Endodermal cell (in vitro differentiated cells): ENCODE measurements at places on chromosomes 12 and 14.

GRCh38 chr14:72714094-72714493 is 179.8 kb downstream of the DPF3 start:
- DNase-seq, result no peak

DNA sequence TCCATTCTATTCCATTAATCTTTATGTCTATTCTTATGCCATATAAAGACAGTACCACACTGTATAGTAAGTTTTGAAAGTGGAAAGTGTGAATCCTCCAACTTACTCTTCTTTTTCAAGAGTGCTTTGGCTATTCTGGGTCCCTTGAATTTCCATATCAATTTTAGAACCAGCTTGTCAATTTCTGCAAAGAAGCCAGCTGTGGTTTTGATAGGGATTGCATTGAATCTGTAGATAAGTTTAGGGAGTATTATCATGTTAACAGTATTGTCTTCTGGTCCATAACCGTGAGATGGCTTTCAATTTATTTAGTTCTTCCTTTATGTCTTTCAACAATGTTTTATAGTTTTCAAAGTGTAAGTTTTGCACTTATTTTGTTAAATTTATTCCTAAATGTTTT is 34.2 kb upstream of the GCH1 start:
- DNase-seq, result no peak

DNA sequence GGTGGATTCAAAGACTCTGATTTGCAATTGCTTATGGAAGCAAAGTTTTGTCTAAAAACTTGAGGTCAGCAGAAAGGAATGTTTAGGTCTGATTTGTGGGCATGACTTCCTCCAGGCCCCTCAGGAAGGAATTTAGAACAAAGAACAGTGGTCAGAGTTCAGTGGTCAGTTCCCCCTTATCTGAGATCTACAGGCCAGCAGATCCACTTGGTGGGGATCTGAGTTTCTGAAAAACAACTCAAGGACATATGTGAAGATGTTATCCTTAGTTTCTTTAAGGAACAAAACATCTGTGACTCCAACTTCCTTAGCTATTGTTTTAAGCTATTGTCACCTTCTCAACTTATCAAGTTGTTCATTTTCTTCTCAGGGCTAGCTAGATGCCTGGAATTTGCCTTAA is 28.0 kb upstream of the NAA30 start:
- peak; percentile 51 for DNase-seq

DNA sequence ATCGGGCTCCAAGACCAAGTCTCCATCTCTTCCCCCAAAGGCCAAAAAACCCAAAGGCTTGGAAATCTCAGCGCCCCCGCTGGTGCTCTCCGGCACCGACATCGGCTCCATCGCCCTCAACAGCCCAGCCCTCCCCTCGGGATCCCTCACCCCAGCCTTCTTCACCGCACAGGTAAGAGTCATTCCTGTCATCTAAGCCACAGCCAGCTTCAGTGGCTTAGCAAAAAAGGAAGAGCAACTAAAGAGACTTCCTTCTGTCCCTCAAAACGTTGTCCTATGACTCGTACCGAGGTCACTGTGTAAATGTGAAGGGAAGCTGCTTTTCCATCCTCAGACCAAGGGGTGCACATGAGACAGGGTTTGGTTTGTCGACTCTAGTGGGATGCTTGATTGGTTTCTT is 53.4 kb downstream of the ELK3 start:
- no peak for DNase-seq

DNA sequence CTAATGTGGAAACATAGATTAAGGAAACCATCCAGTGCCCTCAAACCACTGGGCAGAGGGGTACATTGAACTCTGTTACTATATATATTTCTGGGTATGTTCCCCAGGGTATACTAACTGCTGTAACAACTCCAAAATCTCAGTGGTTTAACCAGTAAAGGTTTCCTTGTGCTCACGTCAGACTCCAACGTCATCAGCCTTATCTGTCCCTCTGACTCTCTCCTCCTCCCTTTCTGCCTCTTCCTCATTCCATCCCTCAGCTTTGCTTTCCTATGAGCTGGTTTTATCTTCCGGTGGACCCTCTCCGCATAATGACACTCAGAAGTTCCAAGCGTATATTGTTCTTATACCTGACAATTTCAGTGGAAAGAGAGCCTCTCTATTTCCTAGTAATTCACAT is 21.2 kb upstream of the SMCO2 start:
- no peak for DNase-seq

DNA sequence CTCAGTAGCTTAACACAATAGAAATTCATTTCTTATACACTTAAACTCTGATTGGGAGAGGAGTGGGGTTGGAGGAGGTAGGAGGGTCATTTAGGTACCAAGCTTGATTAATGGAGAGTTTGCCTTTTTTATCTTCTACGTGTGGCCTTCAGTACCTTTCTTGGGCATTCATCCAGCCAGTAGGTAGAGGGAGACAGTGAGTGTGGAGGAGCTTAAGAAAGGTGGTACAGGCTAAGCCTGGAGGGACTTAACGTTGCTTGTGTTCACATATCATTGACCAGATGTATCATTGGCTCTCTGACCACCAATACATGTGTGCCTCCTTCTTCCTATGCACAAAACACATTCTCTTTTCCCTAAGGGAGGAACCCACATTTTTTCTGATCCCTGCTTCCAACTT is 232.9 kb upstream of the CRY1 start:
- no peak for DNase-seq

GRCh38 chr12:94263011-94263811 is 114.8 kb downstream of the PLXNC1 start:
- DNase-seq, result peak; percentile 61

GRCh38 chr12:68977335-68977734 is 44.4 kb upstream of the CPM start:
- no peak for DNase-seq

DNA sequence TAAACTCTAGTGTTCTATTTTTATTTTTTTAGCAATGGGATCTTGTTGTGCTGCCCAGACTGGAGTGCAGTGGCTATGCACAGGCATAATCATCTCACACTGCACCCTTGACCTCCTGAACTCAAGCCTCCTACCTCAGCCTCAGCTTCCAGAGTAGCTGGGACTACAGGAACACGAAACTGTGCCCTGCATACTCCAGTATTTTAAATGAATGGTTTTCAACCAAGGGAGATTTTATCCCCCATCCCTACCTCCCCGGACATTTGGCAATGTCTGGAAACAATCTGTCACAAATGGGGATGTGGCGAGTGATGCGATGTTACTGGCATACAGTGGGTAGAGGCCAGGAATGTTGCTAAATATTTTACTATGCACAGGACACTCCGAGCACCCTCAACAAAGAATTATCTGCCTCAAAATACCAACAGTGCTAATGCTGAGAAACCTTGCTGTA is 2.1 kb downstream of the CBX5 start:
- DNase-seq, result peak; percentile 41

- DNase-seq, result no peak
These were observed 43.9 kb downstream of the TMTC3 start for GRCh38 chr12:88185988-88186387.

- DNase-seq, result peak; percentile 93
These were observed 3.4 kb downstream of the BMP4 start for GRCh38 chr14:53953002-53953827.

DNA sequence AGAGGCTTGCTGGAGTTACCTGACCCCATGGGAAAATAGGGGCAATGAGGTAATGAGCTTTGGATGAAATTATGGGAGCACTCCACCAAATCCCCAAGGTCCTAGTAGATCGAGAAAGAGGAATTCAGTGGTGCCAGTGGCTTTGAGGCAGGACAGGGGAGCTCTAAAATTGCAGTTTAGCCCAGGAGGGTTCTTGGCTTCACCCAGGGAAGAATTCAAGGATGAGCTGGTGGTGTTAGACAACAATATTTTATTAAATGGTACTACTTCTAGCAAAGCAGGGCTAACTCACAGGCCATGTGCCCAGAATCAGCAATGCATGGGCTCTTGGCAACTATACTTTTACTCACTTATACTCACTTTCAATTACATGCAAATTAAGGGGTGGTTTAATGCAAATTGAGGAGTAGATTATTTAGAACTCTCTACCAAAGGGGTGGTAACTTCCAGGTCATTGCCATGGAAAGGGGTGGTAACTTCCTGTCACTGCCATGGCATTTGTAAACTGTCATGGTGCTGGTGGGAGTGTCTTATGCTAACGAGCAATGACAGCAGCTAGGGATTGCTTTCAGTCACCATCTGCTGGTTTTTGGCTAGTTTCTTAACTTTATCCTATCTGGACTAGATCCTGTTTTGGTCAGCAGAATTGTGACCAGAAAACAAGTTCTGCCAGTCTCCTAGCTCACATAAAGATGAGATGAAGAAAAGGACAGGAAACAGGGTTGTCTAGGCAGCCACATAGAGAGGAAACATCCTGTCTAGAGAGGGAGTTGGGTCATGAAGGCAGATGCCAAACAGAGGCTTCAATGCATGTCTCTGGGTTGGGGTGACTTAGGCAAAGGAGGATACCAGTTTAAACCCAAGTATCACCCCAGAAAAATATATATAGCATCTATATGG is 64.7 kb downstream of the ZNF641 start:
- peak; percentile 66 for DNase-seq

- DNase-seq, result no peak
These were observed 26.7 kb upstream of the ETNK1 start for GRCh38 chr12:22598141-22598762.

GRCh38 chr14:26330982-26331381 is 266.9 kb downstream of the NOVA1 start:
- DNase-seq, result peak; percentile 43

GRCh38 chr12:130831876-130832405 is 7.1 kb downstream of the STX2 start:
- peak; percentile 30 for DNase-seq

DNA sequence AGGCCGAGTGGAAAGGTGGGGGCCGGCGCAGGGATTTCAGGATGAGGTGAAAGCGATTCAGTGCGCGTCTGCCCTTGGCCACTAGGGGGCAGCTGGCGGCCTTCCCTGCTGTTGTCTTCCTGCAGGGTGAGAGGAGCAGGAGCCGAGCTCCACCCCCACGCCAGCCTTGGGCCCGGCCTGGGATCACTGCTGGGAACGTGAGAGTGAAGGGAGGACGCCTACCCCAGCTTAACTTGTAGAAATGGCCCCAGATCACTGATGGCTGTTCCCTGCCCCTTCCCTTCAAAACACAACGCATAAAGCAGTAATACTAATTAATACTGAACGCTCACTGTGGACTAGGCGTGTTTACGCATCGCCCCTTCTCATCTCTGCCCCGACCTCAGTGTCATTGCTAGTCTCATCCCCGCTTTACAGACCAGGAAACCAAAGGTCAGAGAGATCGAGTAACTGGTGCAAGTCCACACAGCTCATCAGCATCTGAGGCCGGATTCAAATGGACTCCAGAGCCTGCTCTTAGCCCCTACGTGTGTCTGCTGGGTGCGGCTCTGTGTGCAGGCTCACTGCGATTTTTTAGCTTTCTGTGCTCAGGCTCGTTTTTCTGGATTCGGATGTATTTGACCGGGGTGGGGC is 24.3 kb downstream of the MVK start:
- DNase-seq, result peak; percentile 99

DNA sequence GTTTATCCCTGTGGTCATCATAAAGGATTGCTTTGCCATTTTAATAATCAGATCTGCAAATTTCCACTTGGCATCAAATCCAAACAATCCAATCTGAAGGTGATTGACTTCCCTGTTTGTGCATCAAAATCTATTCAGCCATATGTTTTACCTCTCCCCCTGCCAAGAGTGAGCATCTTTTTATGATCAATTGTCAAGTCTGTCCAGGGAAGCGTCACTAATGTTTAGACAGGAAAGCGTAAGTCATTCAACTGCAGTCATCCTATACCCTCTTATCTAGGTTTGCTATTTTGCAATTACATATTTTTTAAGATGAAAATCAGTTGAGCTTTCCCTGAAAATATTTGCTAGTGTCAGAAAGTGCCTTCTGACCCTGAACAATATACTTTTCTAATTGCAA is 1224.1 kb upstream of the SEL1L start:
- no peak for DNase-seq

DNA sequence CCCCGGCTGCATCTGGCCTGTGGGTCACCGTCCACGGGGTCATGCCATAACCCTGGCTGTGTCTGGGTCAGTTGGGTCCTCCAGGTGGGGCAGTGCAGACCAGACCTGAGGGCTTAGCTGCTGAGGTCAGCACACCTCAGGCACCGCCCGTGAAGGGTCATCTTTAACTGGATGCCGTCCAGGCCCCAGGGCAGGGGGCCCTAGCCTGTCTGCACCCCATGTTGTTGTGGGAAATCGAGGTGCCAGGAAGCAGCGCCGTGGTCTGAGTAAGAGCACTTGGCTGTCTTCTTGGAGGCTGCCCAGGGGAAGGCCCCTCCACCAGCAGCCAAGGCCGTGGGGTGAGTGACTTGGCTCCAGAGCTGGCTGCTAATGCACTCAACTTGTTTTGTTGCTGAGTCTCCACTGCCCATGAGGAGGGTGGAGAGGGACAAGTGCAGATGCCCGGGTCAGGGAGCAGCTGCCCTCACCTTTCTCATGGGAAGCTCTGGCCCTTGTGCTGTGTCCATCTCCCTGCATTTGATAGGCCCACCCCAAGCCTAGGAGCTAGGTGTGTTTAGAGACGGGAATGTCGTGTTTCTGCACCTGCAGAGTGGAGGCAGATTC is 317.2 kb downstream of the TMEM121 start:
- DNase-seq, result peak; percentile 19

DNA sequence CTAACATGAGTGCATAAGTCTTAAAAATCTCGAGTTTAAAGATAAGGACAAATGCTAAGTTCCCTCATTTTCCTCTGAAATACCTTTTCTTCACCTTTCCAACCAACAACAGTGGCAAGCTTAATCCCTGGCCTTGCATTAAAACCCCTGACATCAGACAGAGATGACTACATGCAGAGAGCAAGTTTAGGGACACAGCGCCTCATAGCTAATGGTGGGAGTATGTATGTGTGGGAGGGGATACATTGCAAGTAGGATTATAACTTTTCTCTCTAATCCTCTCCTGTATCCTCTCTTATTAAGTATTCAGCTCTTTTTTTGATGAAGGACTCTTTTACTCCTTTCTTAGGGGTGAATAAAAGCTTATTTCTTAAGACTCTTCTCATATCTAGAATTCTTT is 547.1 kb downstream of the CCER1 start:
- DNase-seq, result no peak

DNA sequence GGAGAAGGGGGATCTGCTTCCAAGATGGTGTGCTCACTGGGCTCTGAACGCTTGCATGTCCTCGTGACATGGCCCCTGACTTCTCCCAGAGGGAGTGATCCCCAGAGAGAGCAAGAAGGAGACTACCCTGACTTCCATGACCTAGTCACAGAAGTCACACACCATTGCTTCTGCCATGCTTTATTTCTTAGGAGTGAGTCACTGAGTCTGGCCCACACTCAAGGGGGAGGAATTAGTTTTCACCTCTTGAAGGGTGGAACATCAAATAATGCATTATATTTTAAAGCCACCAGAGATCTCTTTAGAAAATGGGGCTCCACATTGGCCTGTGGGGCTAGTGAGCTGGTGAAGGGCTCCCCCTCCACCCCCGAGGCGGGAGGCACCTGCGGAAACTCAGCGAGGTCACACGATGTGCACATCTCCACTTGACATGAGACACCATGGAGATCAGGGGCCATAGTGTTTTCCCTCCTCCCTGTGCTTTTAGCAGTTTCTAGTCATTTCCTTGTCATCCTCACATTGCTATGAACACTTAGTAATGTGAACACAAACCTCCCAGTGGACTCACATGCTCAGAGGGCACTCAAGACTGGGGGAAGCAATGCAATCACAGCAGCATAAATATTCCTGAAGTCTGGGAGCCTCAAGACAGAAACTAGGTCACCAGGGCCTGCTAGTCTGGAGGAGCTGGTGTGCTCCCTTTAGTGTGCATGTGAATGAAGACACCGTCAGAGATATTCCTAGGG is 87.4 kb upstream of the FZD10 start:
- DNase-seq, result no peak

GRCh38 chr12:45928309-45928708 is 62.1 kb downstream of the SCAF11 start:
- no peak for DNase-seq

- no peak for DNase-seq
These were observed 318.1 kb downstream of the ZFP36L1 start for GRCh38 chr14:68474741-68475140.
